ENCODE measurements at places on chromosomes 16 and 17.

DNA sequence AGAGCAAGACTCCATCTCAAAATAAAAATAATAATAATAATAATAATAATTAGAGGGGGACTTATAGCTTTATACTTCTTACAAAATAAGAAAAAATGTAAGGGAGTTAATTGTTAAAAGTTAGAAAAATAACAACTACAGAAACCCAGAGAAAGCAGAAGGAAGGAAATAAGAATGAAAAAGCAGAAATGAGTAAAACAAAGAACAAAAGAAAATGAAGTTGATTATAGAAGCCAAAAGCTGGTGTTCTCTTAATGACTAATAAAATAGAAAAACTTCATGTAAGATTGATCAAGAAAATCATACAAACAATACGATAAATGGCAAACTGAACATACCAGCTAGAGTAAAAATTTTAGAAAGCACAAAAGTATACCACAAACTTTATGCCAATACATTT is 6.8 kb upstream of the NSMCE1 start:
- DNase-seq = no peak

DNA sequence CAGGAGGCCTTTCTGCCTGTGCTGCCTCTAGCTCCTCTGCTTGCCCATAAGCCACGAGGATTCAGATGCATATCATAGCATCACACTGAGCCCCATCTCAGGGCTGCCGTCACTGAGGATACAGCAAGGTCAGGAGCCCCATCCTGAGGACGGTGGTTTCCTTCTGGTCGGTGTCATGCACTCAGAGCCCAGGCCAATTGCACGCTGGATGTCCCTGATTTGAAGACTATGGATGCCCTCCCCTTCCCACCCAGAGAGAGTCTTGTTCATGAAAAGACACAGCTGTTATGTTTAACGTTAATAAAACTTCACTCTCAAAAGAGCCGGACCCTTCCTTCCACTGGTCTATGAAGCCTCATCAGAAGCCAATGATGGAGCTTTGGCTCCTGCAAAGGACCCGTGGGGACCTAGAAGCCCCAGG is 19.9 kb downstream of the COTL1 start:
- peak; percentile 58 for DNase-seq

DNA sequence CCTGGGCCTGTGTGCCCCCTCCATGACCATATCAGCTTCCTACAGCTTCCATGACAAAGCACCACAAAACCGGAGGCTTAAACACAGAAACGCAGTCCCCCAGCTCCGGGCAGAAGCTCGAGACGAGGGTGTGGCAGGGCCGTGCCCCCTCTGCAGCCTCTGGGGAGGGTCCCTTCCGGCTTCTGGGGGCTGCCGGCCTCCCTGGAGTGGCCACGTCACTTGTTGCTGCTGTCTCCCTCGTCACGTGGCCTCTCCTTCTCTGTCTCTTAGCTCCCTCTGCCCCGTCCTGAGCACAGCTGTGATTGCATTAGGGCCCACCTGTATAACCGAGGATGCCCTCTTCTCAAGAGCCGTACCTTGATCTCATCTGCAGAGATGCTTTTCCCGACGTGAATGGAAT is 64.6 kb downstream of the JPH3 start:
- DNase-seq = no peak

GRCh38 chr17:57924677-57925076 is 30.5 kb downstream of the CUEDC1 start:
- no peak for DNase-seq

GRCh38 chr17:7313088-7313889 is 1.9 kb downstream of the GPS2 start:
- DNase-seq = no peak

DNA sequence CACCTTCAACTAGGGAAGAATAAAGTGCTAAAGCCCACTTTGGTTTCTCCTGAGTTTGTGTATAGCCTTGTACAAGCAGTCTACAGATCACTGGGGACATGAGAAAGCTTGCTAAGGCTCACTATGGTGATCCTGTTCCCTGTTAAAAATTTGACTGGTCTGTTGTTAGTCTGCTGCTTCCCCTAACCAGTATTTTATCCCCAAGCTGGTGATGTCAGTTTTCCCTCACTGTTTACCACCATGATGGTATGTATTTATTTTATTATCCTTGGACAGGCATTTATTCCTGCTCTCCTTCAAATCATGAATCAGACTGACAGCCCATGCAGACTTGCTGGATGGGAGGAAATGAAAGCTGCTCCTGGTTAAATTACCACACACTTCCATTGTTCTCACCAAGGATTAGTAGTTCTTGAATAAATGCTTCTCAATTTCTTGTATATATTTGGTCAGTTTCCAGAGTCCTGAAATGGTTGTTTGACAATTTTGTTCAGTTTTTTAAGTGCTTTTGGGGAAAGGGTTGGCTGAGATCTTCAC is 99.6 kb downstream of the CA4 start:
- DNase-seq = no peak

DNA sequence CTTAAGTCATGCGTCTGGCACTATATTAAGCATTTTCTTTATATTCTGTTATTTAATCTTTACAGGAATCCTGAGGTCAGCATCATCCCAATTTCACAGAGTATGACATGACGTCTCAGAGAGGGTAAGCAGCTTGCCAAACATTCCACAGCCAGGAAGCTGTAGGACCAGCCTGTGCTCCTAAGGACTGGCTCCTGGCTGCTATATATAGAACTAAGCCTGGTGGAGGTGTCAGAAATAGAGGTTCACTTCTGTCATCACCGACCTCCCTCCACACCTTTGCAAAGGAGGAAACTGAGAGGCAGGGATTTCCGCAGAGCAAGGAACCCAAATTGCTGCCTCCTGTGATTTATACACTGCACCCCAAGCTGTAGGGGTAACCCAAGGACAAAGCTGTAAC is 37.9 kb upstream of the NDRG4 start:
- no peak for DNase-seq

DNA sequence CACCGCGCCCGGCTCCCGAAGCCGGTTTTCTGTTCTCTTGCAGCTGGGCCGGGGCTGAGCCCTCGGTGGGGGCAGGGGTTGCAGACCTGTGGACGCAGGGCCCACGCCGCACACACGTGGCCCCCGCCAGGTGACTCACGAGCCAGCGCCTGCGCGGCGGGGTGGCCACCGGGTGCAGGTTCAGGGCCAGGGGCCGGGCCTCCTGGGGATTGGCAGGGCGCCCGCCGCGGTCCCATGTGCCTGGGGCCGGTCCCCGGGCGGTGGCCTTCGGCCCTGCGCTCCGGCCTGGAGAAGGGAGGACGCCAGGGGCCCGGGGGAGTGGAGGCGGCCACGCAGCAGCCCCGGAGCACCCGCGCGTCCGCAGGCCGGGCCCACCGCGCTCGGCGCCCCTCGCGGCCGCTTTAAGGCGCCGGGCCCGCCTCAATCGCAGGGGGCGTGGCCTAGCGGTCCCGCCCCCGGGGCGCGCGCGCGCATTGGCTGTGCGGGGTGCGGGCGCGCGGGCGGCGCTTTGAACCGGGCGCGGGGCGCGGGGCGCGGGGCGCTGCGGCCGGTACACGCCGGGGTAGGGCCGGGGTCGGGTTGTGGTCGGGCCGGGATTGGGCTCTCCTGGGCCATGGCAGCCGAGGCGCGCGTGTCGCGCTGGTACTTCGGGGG is at the start of gene SLC25A10:
TSS of gene SLC25A10 (plus strand) at position 471 of the 654 bp plus-strand sequence. CDS start at position 614, 143 bp downstream.
- DNase-seq = peak; percentile 83

GRCh38 chr16:88624977-88625576 is 13.3 kb upstream of the IL17C start:
- DNase-seq = no peak

DNA sequence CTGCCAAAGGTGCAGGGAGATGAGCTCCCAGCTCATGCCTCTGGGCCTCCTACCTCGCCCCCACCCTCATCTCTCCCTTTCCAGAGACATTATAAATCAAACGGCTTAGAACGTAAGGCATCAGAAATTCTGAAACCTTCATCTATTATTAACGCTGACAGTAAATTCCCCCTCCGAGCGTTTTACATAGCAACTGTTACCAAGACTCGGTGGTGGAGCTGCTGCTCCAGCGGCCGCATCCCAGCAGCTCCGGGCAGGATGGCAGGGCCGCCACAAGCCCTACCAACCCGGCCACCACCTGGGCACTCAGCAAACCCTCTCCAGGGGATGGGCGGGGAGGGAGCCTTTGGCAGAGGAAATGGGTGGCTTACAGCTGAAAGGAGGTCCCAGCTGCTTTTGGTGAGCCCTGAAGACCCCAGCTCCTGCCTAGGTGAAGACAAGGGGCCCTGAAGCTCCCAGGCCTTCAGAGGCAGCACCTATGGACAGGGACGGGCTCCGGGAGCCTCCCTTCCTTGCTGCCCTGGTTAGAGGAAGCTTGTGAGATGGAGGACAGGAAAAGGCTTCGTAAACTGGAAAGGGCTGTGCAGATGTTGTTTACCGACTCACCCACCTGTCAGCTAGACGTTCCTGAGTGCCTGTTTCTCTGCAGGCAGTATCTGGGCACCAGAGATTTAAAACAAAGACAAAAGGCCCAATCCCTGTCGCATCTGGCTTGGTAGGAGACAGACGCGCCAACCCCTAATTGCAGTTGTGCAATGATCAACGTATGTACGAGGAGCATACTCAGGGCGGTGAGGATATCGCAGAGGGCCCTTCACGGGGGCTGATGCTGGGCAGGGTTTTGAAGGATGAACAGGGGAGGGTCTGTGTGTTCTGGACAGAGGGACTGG is 76.9 kb downstream of the RAI1 start:
- DNase-seq = no peak

GRCh38 chr17:9958586-9959281 is 53.7 kb upstream of the RCVRN start:
- DNase-seq = no peak

DNA sequence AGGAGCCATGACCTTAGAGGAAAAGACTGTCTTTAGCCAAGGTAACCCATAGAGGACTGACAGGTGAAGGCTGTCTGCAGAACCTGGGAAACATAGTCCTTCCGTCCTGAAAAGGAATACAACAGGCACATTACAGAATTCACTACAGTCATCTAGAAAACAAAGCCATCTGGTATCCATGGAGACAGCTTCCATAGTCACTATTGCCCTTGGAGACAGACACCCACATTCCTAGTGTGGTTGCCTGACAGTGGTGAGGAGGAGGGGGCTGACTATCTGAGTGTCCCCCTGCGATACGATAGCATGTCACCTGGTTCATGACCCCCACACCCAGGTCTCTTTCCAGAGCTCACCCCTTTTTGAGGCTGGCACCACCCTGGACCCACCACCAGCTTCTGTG is 254.7 kb downstream of the CDH13 start:
- DNase-seq = no peak

DNA sequence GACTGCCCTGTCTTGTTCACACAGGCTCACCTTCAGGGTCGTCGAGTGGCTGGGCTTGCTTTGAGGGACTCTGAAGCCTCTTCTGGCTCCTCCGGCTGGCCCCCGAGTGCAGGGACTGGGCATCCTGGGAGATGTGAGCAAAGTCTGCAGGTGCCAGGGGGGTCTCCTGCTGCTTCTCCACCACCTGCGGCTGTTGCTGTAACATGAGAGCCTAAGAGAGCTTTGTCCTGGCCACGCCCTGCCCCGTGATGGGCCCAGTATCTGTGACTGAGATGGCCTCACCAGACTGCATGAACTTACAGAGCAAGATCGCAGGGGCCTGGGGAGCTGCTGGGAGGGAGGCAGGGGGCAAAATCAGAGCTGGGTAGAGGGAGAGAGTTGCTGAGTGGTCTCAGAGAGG is 12.5 kb downstream of the ERN2 start:
- DNase-seq = no peak

GRCh38 chr16:84292011-84292410 is 2.7 kb upstream of the WFDC1 start:
- no peak for DNase-seq

DNA sequence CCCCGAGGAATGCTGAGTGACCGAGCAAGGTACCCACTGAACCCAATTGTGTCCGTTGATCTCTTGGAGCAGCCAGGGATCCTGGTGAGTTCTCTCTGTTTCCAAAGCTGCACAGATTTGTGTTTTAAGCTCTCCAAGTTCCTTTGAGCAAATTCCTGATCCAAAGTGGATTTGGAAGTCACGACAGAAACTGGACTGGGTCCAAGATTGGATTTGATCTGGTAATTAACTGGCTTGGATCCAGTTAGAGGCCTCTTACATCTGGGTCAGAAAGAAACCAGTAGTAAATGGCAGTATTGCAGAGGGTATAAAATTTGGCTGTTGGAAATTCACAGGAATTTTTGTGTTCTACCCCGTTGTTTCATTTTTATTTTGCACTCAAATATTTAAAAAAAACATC is 119.5 kb downstream of the PMP22 start:
- no peak for DNase-seq

DNA sequence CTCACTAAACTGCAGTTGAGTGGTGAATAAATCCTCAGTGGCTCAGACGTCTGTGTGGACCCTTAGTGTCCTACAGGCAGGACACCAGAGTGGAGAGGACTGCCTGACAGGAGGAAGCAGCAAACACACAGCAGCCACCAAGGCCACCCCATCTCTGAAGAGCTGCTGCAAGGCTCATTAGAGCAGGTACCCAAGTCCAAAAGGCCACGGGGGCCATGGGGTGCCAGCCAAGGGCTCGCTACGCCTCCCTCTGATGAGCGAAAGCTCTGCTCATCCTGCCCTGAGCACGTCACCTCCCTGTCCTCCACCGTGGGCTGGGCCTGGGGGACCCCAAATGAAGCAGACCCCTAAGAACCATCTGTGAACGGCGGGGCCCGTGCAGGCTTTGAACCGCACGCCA is 70.1 kb upstream of the DOC2B start:
- no peak for DNase-seq

DNA sequence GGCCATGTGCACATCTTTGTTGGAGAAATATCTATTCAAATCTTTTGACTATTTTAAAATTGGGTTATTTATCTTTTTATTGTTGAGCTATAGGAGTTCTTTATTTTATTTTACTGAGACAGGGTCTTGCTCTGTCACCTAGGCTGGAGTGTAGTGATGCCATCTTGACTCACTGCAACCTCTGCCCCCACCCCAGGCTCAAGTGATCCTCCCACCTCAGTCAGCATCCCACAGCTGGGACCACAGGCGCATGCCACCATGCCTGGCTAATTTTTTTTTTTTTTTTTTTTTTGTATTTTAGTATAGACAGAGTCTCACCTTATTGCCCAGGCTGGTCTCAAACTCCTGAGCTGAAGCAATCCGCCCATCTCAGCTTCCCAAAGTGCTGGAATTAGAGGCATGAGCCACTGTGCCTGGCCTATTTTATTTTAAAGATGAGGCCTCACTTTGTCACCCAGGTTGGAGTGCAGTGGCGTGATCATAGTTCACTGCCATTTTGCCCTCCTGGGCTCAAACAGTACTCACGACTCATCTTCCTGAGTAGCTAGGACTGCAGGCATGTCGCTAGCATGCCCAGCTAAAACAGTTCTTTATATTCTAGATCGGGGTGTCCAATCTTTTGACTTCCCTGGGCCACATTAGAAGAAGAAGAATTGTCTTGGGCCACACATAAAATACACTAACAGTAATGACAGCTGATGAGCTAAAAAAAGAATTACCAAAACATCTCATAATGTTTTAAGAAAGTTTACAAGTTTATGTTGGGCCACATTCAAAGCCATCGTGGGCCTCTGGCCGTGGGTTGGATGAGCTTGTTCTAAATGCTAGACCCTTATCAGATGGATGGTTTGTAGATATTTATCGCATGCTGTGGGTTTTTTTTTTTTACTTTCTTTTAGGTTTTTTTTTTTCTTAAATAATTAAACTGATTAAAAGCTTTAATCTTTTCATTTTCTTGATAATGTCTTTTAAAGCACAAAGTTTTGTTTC is 13.7 kb downstream of the TENT4B start:
- peak; percentile 10 for DNase-seq

- DNase-seq = no peak
Observed at GRCh38 chr16:85782451-85782850, 16.9 kb downstream of the EMC8 start.
